ENCODE measurements at places on chromosomes 2 and 18.

DNA sequence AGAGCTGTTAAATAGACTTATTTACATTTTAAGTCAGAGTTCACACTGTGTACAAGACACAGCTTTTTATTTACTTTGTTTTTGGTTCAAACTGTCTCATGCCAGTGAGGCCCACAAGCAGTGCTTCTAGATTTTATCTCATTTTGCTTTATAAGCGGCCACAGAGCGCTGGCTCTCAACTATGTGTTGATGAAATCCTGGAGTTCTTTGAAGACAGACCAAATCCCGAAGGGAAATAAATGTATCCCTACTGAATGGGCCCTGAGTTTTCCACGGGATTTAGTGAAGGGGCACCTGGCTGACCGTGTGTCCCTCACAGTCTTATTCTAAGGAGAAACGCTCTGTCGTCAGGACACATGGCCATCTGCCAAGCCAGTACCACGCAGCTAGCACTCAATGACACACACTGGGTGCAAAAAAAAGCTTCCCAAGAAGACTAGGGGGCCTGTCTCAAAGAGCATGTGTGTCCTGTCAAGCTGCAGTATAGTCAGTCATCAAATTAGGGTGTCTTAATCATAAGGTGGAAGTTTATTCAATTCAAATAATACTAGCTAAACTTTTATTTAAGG lies 23.4 kb downstream of the LYPD1 start:
- DNase-seq, result no peak

GRCh38 chr2:211860224-211860623 lies 678.4 kb downstream of the ERBB4 start:
- no peak for DNase-seq

DNA sequence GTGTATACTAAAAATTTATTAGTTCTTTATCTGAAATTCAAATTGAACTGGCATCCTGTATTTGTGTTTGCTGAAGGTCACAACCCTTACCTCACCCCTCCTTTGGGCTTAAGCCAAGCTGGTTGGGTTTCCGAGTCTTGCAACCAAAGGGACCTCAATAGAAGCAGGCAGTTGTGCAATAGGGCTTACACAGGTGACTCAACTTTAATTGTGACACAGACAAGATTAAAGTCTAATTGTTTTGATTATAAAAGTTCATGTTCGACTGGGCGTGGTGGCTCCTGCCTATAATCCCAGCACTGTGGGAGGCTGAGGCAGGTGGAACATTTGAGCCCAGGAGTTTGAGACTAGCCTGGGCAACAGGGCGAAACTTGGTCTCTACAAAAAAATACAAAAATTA lies 71.5 kb downstream of the RAB31 start:
- DNase-seq, result no peak

DNA sequence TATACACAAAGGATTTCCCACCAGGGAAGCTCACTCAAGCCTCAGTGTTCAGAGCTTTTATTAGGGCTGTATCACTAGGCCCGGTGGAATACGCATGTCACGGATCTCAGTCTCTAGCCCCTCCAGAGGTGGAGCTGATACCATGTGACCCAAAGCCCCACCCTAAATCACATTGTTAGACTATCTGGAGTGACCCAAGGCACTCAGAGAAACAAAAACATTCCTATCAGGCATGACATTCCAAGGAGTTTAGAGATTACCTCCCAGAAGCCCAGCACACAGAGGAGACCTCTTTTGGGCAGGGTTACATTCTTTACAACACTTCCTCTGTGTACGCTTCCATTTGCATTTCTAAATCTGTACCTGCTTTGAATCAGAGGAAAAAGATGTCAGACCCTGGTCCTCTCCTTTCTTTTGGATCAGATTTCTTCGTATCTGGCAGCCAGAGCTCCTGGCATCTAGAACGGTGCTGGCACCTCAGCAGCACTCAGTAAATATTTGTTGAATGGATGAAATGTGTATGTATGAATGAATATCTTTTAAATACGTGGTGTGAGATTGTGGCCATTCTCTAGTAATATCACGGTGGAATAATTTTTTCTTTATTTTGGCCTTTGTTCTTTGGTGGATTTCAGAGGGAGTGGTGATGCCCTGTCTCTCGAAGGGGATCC lies 37.7 kb upstream of the SMAD2 start:
- DNase-seq, result no peak

DNA sequence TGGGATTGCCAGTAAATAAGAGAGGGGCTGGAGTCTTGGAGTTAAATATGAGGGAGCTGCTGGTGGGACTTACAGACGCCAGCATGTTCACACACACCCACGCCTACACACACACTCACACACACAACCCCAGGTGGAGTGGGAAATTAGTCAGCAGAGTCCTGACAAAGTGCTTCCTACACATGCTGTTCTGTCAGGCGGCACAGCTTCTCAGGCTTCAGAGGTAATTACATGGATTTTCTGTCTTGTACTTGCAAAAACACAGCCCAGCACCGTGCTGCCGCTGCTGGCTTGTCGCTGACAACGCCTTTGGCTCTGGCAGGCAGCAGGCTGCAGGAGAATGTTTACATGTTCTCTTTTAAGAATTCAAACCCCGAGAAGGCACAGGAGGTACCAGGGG lies 1186.3 kb upstream of the CELF4 start:
- peak; percentile 23 for DNase-seq

DNA sequence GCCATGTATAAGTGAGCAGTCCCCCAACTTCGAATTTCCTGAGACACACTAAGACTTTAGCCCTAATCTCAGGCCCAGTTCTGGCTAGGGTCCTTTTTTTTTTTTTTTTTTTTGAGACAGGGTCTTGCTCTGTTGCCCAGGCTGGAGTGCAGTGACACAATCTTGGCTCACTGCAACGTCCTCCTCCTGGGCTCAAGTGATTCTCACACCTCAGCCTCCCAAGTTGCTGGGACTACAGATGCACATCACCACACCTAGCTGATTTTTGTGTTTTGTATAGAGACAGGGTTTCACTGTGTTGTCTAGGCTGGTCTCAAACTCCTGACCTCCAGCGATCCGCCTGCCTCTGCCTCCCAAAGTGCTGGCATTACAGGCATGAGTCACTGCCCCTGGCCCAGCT lies 23.9 kb upstream of the TGIF1 start:
- no peak for DNase-seq

DNA sequence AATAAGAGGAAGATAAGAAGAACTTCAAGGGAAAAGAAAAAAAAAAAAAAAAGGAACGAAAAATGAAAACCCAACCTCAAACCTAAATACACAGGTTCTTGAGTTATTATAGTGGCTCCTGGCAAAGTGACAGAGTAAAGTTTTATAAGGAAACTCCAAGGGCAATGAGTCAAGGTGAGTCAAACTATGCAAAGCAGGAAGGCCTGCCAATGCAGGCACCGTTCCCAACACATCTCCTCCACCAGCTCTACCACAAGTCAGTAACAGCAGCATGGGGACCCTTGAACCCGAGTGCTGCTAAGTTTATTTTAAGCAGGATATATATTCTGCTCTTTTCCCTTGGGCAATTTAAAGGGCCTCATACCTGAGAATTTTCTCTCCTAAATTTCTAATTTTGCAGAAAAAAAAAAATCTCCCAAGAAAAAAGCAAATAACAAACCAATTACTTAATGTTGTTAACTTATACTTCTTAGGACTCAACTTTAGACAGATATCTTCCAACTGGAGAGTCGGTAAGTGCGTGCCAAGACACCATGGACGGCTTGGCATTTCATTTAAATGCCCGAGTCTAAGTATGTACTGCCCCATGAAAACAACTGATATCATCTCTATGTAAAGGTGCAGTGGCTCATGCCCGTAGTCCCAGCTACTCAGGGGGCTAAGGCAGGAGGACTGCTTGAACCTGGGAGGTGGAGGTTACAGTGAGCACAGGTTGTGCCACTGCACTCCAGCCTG lies 75.7 kb upstream of the TFCP2L1 start:
- DNase-seq, result no peak

GRCh38 chr2:31729442-31730092 lies 148.8 kb upstream of the SRD5A2 start:
- no peak for DNase-seq

GRCh38 chr2:45524016-45524415 lies 87.1 kb downstream of the SRBD1 start:
- no peak for DNase-seq

DNA sequence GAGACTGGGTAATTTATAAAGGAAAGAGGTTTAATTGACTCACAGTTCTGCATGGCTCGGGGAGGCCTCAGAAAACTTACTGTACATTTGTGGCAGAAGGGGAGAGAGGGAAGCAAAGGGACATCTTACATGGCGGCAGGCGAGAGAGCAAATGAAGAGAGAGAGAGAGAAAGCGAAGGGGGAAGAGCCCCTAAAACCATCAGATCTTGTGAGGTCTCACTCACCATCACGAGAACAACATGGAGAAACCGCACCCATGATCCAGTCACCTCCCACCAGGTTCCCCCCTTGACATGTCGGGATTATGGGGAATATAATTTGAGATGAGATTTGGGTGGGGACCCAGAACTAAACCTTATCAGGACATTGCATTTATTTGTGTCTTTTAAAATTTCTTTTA lies 75.9 kb downstream of the ACSL3 start:
- no peak for DNase-seq

DNA sequence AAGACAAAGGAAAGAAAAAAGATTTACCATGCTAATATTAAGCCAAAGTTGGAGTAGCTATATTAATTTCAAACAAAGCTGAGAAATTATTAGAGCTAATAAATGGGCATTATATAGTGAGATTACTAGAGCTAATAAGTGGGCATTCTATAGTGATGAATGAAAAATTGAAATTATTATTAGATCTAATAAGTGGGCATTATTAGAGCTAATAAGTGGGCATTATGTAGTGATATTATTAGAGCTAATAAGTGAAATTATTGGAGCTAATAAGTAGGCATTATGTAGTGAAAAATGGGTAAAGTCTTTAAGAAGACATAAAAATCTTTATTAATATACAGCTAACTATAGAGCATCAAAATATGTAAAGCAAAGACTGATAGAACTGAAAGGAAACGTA lies 745.7 kb downstream of the TRIB2 start:
- DNase-seq, result no peak

DNA sequence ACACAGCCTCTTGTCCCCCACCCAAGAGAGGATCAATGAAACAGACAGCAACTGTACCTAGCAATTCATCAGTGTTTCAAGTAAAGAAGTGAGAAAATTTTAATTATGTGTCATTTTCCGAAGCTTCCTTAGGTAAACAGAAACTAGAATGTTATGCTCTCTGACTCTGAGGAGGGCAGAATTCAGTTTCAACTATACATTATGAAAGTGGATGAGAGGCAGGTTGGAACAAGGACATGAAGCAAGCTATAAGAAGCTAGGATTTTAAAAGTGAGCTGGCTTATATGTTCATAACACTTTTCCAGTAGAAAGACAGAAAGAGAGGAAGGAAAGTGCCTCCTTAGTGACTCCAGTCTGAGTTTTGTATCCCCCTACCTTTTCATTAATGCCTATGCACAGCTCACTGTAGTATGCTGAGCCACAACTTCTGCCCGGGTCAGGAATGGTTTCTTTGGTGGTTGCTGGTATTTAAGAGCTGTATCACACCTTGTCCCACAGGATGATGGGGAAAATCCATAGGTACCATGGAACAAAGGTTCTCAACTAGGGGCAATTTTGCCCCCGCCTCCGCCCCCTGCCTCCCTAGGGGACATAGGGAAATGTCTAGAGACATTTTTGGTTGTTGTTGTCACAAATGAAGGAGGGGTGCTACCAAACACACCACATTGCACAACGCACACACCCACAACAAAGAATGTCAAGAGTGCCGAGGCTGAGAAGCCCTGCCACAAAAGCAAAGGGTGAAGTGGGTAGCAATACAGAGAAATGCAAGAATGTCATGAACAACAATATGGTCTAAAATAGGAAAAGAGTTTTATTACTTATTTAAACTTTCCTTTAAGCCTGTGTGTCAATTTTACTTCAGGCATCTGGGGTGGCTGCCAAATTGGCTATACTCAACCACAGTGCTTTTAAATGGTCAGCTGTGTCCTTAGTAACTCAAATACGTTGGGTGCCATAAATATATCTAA lies 161.0 kb upstream of the ZFP36L2 start:
- DNase-seq, result no peak

DNA sequence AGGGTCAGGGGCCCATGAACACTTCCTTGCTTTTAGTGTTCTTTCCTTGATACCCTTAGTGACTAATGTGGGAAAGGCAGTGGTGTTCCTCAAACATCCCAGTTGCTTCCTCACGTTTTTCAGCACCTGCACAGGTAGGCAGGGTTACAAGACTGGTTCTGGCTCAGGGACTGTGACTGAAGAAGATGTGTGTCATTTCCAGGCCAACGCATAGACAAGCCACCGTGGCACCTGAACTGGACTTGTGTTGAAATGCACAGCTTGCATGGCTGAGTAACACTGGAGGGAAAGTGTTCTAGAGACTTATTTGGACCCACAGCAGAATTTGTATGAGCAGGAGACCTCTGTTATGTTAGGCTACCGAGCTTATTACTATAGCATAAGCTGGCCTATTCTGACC lies 107.9 kb downstream of the SPOPL start:
- no peak for DNase-seq

DNA sequence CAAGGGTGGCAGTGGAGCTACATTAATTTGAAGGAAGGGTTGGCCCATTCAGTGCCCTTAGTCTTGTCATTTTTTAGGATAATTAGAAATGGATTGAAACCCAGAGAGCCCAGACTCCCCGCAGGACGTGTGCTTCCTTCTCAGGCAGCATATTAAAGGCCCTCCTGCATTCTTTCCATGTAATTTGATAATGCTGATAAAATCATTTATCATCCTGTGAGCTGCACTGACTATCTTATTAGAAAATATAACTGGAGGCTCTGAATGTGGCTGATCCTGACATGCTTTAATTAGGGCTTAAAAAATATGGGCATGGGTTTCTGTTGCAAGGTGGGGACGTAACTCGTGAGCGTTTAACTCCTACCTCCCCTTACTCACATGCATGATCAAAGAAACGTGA lies 148.1 kb downstream of the ACKR3 start:
- DNase-seq, result no peak

GRCh38 chr18:36638224-36638623 lies 190.6 kb downstream of the TPGS2 start:
- DNase-seq, result no peak

- DNase-seq, result no peak
Observed at GRCh38 chr2:17845806-17846205, 29.5 kb downstream of the MSGN1 start.

DNA sequence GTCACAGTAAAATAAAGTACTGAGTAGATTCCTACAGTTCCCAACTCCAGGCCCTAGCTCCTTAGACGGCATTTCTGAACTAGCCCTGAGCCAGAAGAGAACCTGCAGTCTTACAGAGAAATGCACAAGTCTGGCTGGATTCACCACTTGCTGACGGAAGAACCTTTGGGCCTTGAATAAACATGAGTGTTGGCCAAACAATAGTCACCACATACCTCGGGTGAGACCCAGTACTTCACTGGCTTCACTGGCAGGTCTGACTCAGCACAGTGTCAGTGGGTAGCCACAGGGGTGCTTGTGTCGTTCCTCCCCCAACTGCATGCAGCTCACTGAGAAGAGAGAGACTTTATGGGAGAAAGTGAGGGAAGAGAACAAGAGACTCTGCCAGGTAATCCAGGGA lies 88.9 kb downstream of the TMEM185B start:
- DNase-seq, result no peak

- no peak for DNase-seq
Observed at GRCh38 chr2:236730393-236730792, 160.8 kb downstream of the ACKR3 start.

GRCh38 chr2:17593841-17594491 lies 53.5 kb downstream of the VSNL1 start:
- no peak for DNase-seq

- no peak for DNase-seq
Observed at GRCh38 chr2:206423147-206423546, 20.2 kb upstream of the ADAM23 start.

- DNase-seq, result no peak
Observed at GRCh38 chr2:136517716-136518115, 247.6 kb upstream of the THSD7B start.

- DNase-seq, result no peak
Observed at GRCh38 chr2:240605867-240606743, 19.2 kb upstream of the GPR35 start.

Measured in stimulated activated CD8-positive, alpha-beta memory T cell treated with anti-CD3 and anti-CD28 coated beads, Interleukin-4, amount 100 ng/mL, for 48 hours (primary cell).